Activated T-helper 1 cell treated with anti-CD3 and anti-CD28 coated beads, Interleukin-12 subunit alpha, Interleukin-12 subunit beta, Interleukin-2, Interleukin-4 antibody, amounts not matched to agents 30 ng/mL and 10 ng/mL and 1 ng/mL, durations not matched to agents 14 hours and 24 hours and 36 hours (primary cell): ENCODE measurements at places on chromosomes 6 and 20. TPM values are rescaled to one million over a fixed set of nuclear protein-coding genes. Genes with fewer than 3 reads are reported as not detected.

Gene SMIM26
- 54.9 and 57.9 TPM in 2 replicates for total RNA-seq

Gene DNAAF9
- total RNA-seq: 0.78 and 0.98 TPM in 2 replicates

Gene THBS2
- not detected in 2 replicates for total RNA-seq

Gene TBC1D32
- total RNA-seq: 6.8 and 7.9 TPM in 2 replicates

GRCh38 chr6:119757467-119757866 is 407.9 kb upstream of the MAN1A1 start:
- no peaks in the 10 kb centered on the region for H3K27me3 ChIP-seq
- no peak overlapping the region for H3K4me3 ChIP-seq
- DNase-seq: no peak
- H3K27ac ChIP-seq: no peak overlapping the region

DNA sequence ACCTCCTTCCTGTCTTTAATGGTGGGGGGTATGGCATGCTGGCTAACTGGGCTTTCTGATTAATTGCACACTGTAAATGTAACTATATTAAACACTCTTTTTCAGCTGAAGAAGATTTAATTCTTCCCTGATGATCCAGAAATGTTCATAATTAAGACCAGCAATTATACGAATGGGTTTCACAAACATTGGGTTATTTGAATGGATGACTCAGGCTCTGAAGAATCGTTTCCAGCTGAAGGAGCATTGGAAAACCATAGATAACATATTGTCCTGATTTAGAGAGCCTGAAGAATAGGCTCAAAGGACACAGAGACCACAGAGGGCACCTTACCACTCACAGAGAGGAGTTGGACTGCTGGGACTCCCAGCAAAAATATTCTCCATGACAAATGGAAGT is 130.7 kb upstream of the SSTR4 start:
- no peak for DNase-seq
- no peaks in the 10 kb centered on the region for H3K27me3 ChIP-seq
- H3K36me3 ChIP-seq: no peaks in the 10 kb centered on the region
- H3K27ac ChIP-seq: no peak overlapping the region
- no peak overlapping the region for H3K4me3 ChIP-seq

DNA sequence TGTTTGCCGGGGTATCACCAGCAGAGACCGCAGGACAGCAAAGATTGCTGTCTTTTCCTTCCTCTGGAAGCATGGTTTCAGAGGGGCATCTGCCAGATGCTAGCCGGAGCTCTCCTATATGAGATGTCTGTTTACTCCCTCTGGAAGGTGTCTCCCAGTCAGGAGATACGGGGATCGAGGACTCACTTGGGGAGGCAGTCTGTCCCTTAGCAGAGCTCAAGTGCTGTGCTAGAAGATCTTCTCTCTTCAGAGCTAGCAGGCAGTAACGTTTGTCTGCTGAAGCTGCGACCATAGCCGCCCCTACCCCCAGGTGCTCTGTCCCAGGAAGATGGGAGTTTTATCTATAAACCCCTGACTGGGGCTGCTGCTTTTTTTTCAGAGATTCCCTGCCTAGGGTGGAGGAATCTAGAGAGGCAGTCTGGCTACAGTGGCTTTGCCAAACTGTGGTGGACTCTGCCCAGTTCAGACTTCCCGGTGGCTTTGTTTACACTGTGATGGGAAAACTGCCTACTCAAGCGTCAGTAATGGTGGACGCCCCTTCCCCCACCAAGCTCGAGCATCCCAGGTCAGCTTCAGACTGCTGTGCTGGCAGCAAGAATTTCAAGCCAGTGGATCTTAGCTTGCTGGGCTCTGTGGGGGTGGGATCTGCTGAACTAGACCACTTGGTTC is 133.0 kb upstream of the FLRT3 start:
- H3K27ac ChIP-seq: no peak overlapping the region
- H3K4me1 ChIP-seq: no peaks in the 10 kb centered on the region
- no peaks in the 10 kb centered on the region for H3K36me3 ChIP-seq
- H3K27me3 ChIP-seq: no peaks in the 10 kb centered on the region

DNA sequence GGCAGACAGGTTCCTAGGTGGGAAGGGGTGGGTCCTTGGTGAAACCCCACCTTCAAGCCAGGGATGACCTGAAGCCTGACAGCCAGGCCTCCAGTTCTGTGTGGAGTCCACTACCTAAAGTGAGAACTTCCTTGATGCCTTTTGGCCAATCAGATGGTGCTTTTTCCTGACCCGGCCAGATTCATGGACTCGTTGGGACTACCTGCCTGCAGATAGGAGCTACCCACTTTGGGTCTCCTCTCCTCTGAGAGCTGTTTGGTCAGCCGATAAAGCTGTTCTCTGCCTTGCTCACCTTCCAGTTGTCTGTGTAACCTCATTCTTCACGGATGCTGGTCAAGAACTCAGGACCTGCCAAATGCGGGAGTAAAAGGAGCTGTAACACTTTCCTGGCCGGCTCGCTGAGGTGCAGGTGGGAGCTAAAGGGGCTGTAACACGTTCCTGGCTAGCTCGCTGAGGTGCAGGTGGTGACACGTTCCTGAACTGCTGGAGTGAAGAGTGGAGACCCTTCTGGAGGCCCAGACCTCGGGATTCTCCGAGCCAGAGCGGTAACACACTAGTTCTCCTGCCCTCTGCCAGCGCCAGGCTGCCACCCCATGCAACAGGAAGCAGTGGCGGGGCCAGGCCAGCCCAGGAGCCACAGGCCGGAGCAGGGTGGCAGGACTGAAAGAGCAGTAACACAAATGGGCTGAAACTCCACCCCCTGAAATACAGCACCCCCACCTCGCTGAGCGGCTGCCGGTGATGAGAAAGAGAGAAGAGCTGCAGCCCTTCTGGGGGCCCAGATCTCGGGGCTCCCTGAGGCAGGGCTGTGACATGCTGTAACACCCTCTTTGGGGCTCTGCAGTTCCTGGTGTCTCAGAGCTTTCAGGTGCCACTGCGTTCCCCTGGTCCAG is 13.6 kb upstream of the DBNDD2 start:
- H3K27me3 ChIP-seq: no peaks in the 10 kb centered on the region
- no peak overlapping the region for H3K27ac ChIP-seq
- H3K4me3 ChIP-seq: no peak overlapping the region
- no peak for DNase-seq

DNA sequence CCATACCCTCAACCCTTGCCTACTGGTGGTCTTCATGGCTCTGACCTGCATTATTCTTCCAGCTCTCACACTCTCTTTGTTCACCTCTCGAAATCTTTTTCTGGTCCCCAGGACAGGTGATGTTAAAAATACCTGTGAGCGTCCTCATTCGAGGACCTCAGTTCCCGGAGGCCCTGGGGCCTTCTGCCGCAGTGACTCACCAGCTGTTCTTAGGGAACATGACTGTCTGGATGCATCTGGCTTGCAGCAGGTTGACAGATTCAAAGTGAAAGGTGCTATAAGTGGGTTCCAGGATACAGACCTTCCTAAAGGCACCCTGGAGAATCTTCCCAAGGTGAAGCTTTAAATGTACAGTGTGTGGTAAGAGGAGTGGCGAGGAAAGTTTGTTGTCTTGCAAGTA is 210.4 kb upstream of the KCNG1 start:
- H3K4me3 ChIP-seq: no peak overlapping the region
- DNase-seq: no peak
- peaks cover 3% of the 10 kb centered on the region for H3K27me3 ChIP-seq
- H3K4me1 ChIP-seq: no peaks in the 10 kb centered on the region

- H3K4me1 ChIP-seq: no peaks in the 10 kb centered on the region
- H3K27ac ChIP-seq: no peak overlapping the region
- H3K27me3 ChIP-seq: peaks cover 3% of the 10 kb centered on the region
- no peak overlapping the region for H3K4me3 ChIP-seq
- DNase-seq: no peak
These were observed 298.8 kb upstream of the MAP3K7 start for GRCh38 chr6:90885611-90886056.

DNA sequence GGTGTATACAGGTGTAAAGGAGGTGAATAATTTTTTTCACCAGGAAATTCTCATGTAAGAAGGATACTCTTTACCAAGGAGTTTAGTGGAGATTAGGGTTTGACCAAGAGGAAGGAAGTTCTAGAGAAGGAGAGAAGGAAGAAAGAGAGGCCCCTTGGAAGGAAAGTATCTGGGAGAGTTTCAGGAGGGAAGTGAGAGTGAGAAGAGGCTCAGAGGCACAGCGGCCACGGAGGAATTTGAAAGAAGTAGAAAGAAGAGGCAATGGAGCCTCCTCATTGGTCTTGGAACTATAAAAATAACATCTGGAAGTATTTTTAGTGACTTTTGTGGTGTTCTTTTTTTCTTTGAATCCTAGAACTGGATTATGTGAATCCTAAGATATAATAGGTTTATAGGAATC is 50.8 kb upstream of the MCUR1 start:
- no peaks in the 10 kb centered on the region for H3K36me3 ChIP-seq
- H3K4me3 ChIP-seq: no peak overlapping the region
- peaks cover 29% of the 10 kb centered on the region for H3K27me3 ChIP-seq
- DNase-seq: no peak
- H3K27ac ChIP-seq: no peak overlapping the region

- H3K4me1 ChIP-seq: no peaks in the 10 kb centered on the region
- no peak overlapping the region for H3K4me3 ChIP-seq
- no peak overlapping the region for H3K27ac ChIP-seq
- no peak for DNase-seq
These were observed 767.0 kb upstream of the POU3F2 start for GRCh38 chr6:98067375-98067774.

GRCh38 chr6:45156075-45156474 is 172.1 kb upstream of the RUNX2 start:
- peak; percentile 47 for DNase-seq
- peaks cover 30% of the 10 kb centered on the region for H3K36me3 ChIP-seq
- peaks cover 56% of the 10 kb centered on the region for H3K4me1 ChIP-seq

- H3K27me3 ChIP-seq: peaks cover 4% of the 10 kb centered on the region
- no peaks in the 10 kb centered on the region for H3K4me1 ChIP-seq
- no peak overlapping the region for H3K4me3 ChIP-seq
- H3K36me3 ChIP-seq: no peaks in the 10 kb centered on the region
These were observed 556.6 kb upstream of the CDH4 start for GRCh38 chr20:60695226-60696000.

- H3K4me3 ChIP-seq: no peak overlapping the region
- peaks cover 4% of the 10 kb centered on the region for H3K36me3 ChIP-seq
- no peaks in the 10 kb centered on the region for H3K27me3 ChIP-seq
- peaks cover 38% of the 10 kb centered on the region for H3K4me1 ChIP-seq
- H3K27ac ChIP-seq: no peak overlapping the region
These were observed 3.5 kb downstream of the MCUR1 start for GRCh38 chr6:13810688-13811446.

DNA sequence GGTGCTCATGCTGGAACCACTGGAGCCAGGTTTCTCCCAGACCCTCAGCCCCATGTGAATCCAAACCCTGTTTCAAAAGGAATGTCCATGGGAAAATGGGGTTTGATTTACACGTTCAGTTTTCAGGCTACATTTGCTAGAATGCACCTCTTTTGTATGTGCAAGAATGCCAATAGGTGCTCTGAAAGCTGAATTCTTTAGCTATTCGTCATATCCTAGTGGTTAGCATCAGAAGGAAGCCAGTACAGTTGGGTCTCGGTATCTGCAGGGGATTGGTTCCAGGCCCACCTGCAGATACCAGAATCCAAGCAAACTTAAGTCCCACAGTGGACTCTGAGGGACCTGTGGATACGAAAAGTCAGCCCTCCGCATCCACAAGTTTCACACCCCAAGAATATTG is 93.4 kb downstream of the UST start:
- no peak overlapping the region for H3K4me3 ChIP-seq
- no peak overlapping the region for H3K27ac ChIP-seq
- peaks cover 8% of the 10 kb centered on the region for H3K4me1 ChIP-seq
- no peak for DNase-seq

DNA sequence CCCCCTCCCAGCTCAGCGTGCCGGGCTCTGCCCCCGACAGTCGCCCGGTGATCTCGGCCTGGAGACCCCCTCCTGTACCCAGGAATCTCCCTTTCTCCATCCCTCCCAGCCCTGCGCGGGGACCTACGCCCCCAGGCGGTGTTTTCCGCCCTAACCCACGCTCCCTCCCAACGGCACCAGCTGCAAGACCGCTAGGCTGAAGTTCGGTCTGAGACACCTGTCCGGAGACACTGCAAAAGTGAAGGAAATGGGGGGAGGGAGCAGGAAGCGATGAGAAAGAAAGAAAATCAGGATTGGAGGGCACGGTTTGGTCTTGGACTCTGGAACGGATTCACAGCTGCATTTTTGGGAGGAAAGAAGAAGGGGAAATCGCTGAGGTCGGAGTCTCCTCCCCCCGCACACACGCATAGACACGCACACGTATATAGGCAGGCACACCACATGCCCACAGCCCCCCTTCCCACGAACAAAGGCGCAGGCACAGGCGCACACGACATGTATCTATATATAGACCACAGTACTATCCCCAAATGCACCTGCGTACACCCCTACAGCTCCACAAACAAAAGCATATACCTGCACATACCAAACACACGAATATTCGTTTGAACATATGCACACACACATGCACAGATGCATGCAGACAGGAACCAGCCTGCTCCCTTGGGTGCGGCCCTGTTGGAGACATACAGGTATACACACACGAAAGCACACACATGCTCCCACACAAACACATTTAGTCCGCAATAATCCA is 1.0 kb downstream of the SLC32A1 start:
- H3K36me3 ChIP-seq: peaks cover 6% of the 10 kb centered on the region
- H3K27ac ChIP-seq: peak overlapping the region; percentile 87
- peaks cover 49% of the 10 kb centered on the region for H3K4me1 ChIP-seq
- peak overlapping the region; percentile 32 for H3K4me3 ChIP-seq

- no peak overlapping the region for H3K4me3 ChIP-seq
- no peaks in the 10 kb centered on the region for H3K27me3 ChIP-seq
- no peak overlapping the region for H3K27ac ChIP-seq
- H3K4me1 ChIP-seq: peaks cover 11% of the 10 kb centered on the region
These were observed 70.3 kb downstream of the SMAP1 start for GRCh38 chr6:70738028-70738427.

DNA sequence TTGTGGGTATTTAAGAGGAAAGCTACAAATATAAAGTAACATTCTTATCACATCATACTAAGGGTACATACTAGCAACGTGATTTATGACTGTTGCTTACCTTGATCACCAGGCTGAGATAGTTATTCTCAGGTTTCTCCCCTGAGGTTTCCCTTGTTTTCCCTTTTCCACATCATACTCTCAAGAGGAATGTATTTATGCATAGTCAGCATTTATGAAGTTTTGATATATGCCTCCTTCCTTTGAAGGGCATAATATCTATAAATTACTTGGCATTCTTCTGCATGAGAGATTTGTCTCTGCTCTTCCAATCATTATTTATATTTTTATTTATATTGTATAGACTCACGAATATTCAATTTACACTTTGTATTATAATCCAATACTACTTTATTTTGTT is 726.7 kb upstream of the ADGRB3 start:
- no peak for DNase-seq
- no peaks in the 10 kb centered on the region for H3K27me3 ChIP-seq
- no peak overlapping the region for H3K4me3 ChIP-seq
- H3K36me3 ChIP-seq: no peaks in the 10 kb centered on the region
- H3K27ac ChIP-seq: no peak overlapping the region

- DNase-seq: no peak
- H3K27ac ChIP-seq: no peak overlapping the region
- no peak overlapping the region for H3K4me3 ChIP-seq
These were observed 1.1 kb upstream of the PHACTR1 start for GRCh38 chr6:12715437-12715836.

- no peak overlapping the region for H3K27ac ChIP-seq
- H3K4me3 ChIP-seq: no peak overlapping the region
- H3K36me3 ChIP-seq: no peaks in the 10 kb centered on the region
- no peaks in the 10 kb centered on the region for H3K4me1 ChIP-seq
These were observed 113.9 kb downstream of the KLHL32 start for GRCh38 chr6:97038437-97038836.
